ENCODE measurements at places on chromosomes 7 and 10.

DNA sequence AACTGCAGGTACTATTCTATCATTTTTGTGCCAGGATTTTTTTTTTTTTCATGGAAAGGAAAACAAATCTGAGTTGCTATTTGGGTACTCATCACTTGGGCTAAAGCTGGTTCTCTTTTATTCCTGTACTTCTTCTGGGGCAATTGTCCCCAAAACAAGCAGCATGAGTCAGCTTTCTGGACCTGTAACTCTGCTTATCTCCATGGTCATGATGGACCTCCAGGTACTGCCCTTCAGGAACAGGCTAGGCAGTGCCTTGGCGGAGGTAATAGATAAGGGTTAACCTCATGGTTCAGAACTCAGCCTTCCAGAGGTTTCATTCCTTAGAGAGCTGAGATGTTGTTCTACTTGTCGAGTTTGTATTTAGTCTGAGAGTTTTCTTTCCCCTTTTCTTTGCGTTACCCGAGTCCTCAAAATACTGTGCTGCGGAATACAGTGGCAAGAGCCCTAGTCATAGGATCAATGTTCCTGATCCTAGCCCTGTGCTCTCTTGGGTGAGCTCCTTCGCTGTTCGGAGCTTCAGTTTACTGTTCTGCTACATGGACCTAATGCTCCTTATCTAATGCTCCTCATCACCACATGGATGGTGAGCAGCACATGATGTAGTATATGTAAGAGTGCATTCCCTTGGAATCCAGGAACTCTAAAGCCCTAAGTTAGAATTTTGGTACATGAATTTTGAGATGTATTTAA lies 74.6 kb downstream of the LRGUK start:
- DNase-seq = no peak

DNA sequence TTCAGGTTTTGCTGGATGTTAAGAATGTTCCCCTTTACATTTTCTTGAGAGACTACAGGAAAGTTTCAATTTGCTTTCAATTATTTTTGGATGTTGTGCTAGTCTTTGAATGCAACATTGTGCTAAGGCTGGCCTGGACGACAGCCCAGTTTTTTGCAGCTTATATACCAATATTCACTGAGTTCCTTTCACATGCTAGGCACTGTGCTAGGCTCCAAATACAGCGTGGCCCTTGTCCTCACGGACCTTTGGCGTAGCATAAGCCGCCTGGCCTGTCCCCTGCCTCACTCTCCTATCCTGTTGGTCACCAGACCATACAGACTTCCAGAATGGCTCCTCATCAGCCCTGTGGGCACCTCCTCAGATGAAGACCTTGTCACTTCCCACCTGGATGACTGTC lies 19.5 kb upstream of the HSPA12A start:
- DNase-seq = no peak

GRCh38 chr7:28623105-28623730 lies 210.9 kb downstream of the CREB5 start:
- no peak for DNase-seq

GRCh38 chr7:22855049-22855392 lies 32.4 kb upstream of the TOMM7 start:
- DNase-seq = no peak

DNA sequence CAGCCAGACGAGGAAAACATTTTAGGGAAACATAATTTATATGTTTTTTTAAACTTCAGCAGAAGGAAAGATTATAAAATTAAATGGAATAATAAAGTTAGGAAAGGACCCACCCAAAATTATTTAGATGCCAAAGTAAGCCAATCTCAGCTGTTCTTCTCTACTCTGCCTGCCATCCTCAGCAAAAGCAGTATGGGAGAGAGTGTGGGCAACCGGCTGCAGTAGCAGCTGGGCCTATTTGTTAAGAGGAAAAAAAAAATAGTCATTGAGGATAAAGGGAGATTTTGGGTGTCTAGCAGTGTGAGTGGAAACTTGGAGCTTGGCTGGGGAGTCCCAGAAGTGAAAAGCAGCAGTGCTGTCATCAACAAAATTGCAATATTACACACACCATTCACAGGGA lies 15.4 kb downstream of the SEMA3E start:
- DNase-seq = no peak

GRCh38 chr7:22809902-22810642 lies 12.6 kb downstream of the TOMM7 start:
- no peak for DNase-seq

- no peak for DNase-seq
These were observed 19.5 kb downstream of the EVX1 start for GRCh38 chr7:27262121-27262520.

- no peak for DNase-seq
These were observed 221.2 kb downstream of the ZMYND11 start for GRCh38 chr10:356452-356851.

DNA sequence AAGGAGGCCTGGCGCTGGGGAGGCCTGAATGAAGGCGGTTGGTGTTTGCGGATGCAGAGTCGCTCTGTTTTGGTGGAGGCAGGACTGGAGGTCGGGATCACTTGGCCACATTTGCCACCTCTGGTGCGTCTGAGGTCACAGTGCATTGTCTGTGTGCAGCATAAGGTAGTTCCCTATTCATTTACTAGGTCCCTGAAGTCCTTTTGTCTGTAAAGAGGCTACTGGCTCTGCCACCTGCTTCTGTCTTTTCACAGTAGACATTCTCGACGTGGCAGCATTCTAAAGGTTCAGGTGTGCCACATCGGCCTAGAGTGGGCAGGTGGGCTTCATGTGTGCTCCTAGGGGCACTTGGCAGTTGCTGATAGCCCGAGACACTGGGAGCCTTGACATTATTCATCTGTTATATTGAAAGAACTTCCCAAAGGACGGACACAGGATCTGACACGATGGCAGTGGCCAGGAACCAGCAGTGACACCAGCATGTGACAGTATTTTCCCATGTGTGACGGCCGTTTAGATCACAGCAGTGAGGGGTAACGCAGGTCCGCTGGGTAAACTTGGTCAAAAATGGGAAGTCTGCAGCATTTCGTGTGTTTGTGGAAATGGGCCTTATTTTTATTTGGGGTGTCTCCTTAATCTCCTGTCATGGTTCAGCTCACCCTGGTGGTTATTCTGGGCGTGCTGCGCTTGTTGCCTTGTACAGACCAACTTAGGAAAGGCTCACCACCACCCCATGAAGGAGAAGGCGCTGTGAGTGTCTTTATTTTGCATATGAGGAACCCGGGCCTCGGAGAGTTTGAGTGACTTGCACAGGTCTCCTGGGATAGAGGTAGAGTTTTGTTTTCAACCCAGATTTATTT lies 5.9 kb downstream of the MGMT start:
- no peak for DNase-seq

DNA sequence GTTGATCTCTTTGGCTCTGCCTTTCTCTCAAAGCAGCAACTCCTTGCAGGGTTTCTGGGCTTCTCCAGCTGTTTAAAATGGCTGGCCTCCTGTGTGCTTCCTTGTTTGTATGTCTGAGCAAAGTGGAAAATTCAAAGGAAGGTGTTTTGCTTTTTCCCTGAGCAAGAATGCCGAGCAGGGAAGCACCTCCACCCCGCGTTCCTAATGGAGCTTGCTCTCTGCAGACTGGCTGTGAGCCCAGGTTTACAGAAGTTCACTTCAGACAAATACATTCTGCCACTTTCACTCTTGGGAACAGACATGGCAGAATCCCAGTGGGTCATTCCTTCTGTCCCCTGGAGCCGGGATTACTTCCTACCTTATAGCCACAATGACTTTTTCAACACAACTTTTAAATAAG lies 181.8 kb upstream of the AGK start:
- no peak for DNase-seq

DNA sequence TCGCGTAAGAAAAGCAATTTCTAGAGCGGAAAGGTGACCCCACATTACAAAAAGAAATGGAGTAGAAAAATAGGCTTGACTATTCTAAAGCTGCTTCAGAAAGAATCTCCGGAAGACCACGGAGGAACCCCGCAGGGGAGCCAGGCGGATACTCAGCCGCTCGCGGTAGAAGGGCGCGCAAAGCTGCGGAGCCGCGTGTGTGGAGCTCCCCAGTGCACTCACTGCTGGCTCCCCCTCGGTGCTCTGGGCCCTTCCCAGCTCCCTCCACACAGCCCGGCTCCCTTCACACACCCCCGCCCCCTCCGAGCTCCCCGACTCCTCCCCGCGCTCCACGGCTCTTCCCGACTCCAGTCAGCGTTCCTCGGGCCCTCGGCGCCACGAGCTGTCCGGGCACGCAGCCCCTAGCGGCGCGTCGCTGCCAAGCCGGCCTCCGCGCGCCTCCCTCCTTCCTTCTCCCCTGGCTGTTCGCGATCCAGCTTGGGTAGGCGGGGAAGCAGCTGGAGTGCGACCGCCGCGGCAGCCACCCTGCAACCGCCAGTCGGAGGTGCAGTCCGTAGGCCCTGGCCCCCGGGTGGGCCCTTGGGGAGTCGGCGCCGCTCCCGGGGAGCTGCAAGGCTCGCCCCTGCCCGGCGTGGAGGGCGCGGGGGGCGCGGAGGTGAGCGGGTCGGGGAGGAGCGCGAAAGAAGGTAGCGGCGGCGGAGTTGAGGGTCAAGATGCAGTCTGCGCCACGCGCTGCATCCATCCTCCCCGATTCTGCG lies at the start of gene STEAP2:
Gene STEAP2 (plus strand): TSS at position 350 of the 758 bp plus-strand sequence. CDS start 13,343 bp downstream, outside the sequence.
- peak; percentile 97 for DNase-seq

- no peak for DNase-seq
These were observed 25.8 kb upstream of the SLF2 start for GRCh38 chr10:100886963-100887362.

DNA sequence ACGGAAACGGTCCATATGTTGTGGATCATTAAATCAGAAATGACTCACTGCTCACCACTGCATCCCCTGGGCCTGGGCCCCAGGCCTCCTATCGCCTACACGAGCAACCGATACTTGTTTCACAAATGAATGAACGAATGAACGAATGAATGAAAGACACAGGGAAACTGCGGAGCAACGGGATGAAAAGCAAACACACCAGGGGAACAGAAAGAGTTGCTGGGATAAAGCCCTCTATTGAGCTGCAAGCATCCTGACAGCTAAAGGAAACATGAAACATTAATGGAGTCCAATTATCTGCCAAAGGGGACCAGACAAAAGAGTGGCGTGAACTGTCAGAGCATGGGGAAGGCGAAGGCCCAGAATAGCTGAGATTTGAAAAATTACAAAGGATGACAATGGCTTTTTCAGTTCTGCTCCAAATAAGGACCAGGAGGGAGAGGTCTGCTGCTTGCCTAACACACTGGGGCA lies 92.1 kb downstream of the GRB10 start:
- no peak for DNase-seq

DNA sequence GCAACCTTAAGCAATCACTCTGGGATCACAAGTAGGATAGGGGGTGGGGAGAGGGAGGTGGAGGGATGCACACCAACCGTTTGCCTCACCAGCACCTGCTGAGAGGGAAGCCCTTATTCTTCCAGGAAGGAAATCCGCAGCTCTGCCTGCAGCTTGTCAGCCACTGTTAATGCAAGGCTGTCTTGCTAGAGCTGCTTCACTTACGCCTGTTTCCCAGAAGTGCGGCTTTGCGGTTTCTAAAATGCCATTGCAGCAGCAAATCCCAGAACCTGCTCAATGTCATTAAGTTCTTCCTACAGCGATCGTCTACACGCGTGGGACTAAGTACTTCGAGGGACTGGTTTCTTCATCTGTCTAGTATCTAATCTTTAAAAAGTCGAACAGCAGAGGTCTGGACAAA lies 191.1 kb downstream of the ZMYND11 start:
- DNase-seq = no peak
